ENCODE measurements at places on chromosomes 3 and 15. TPM values are rescaled to one million over a fixed set of nuclear protein-coding genes. Genes with fewer than 3 reads are reported as not detected.

TGM4 gene
- polyA plus RNA-seq = not detected

SPTSSB gene
- polyA plus RNA-seq = 0.88 TPM

UACA gene
- polyA plus RNA-seq = 2.5 TPM

ADCY5 gene
- polyA plus RNA-seq = 14.5 TPM

CDHR4 gene
- polyA plus RNA-seq = not detected

SCG5 gene
- polyA plus RNA-seq = 151 TPM

REC114 gene
- not detected for polyA plus RNA-seq

FMN1 gene
- polyA plus RNA-seq = 0.27 TPM

GOLGA8S gene
- not detected for polyA plus RNA-seq

FOXB1 gene
- polyA plus RNA-seq = 1.9 TPM

GBE1 gene
- polyA plus RNA-seq = 6.4 TPM

EBLN2 gene
- polyA plus RNA-seq = not detected

FAM107A gene
- polyA plus RNA-seq = 470 TPM

AADACL2 gene
- polyA plus RNA-seq = not detected

MRAS gene
- 57.0 TPM for polyA plus RNA-seq

IQCF5 gene
- polyA plus RNA-seq = not detected

GLDN gene
- polyA plus RNA-seq = 10.0 TPM

ZIC1 gene
- polyA plus RNA-seq = 13.4 TPM

AGBL1 gene
- polyA plus RNA-seq = not detected
